ENCODE measurements at places on chromosomes 12 and 14.

- DNase-seq = no peak
Measured at GRCh38 chr14:31068235-31068634, 42.1 kb upstream of the STRN3 start.

DNA sequence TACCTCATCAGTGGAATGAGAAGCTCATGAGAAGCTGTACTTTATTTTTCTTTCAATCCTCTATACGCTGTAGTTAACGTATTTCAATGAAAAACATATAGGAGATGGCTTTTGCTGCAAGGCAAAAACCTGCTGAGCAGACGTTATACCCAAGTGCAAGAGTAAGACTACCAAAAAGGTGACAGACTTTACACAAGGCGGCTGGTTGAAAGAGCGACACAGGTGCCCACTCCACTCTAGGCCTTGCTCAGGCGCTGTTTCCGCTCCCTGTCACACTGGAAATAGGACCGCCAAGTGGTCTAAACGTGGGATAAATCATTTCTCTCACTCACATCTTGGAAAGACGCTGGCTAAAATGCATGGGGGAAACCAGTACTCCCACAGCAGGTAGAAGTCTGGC, 54.5 kb downstream of the PPP2R5C start:
- no peak for DNase-seq

DNA sequence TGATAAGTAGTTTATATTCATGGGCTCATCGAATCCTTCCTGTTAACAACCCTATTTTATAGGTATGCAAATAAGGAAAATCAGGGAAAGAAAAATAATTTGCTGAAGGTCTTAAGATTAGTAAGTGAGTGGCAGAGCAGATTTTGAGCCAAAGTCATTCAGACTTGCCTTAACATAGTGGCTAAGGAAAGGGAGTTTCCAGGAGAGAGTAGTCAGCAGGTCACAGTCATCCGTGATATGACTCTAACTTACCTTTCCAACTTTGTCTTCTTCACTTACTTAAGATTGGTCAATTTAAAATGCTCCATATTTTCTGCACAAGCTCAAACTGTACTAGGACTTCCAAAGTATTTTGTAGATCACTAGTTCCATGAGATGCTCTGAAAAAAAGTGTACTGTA, 46.6 kb downstream of the AKAP6 start:
- DNase-seq = no peak

GRCh38 chr14:104794631-104794992, 936 bp downstream of the AKT1 start:
- no peak for DNase-seq
